Activated CD8-positive, alpha-beta T cell treated with anti-CD3 and anti-CD28 coated beads for 36 hours (primary cell): ENCODE measurements at places on chromosomes 3 and 15. TPM values are rescaled to one million over a fixed set of nuclear protein-coding genes. Genes with fewer than 3 reads are reported as not detected.

DNA sequence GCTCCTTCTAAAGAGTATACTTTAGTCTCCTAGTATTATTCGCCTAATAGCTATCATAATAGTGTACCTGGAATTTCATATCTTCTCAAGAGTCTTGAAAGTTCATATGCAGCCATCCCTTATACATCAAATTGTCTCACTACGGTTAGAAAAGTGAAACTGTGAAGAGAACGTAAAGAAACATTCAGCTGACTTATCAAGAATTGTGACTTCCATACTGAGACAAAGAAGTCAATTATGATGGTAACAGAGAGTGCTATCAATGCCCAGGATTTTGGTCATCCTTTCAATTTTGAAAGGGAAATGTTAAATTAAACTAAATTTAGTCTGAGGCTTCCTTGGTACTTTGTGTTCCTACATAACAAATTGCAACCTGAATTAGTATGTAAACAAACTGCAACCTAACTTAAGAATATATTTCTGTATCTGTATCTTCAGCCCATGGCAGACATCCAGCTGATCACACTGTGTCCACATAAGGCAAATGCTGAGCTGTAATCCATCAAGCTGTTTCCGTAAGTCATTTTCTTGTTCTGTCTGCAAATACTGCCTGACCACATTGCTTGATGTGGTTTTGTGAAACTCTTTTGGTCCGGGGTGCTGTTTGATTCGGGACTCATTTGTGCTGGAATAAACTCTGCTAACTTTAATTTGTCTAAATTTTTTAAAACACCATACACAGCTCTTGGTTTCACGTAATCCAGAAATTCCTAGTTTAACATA lies 469.6 kb downstream of the SI start:
- DNase-seq = no peak

- DNase-seq = no peak
Measured at GRCh38 chr3:43035801-43036365, 56.8 kb downstream of the GASK1A start.

- DNase-seq = no peak
Measured at GRCh38 chr3:152289708-152290107, 21.0 kb downstream of the MBNL1 start.

DNA sequence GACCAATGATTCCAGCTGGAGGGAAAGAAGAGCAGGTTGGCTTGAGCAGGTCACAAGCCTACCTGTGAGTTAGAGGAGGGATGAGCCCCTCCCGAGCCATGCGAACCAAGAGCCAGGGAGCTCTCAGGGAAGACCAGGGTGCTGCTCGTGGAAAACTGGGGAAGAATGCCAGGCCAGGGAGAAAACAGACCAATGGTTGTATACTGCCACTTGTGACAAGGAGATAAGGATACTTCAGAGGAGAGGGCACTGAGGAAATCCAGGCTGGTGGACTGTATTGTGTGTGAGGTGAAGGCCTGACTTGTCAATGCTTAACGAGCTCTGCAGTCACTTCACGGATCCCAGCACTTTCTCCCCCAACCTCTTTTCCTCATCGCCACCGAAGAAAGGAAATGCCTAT lies 177.7 kb downstream of the SSR3 start:
- DNase-seq = no peak

DNA sequence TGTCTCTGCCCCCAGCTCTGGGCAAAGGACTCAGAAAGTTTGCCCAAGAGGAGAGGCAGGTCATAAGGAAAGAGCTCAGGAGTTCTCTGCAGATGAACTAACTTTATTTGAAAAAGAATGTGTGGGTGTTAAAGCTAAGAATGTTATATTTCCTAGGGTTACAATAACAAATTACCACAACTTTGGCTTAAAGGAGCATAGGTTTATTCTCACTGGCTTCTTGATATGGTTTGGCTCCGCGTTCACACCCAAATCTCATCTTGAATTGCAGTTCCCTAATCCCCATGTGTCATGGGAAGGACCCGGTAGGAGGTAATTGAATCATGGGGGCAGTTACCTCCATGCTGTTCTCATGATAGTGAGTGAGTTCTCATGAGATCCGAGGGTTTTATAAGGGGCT lies 383.7 kb upstream of the CFAP20DC start:
- DNase-seq = no peak

GRCh38 chr3:128488991-128489673 lies 3.9 kb downstream of the GATA2 start:
- peak; percentile 59 for DNase-seq

DNA sequence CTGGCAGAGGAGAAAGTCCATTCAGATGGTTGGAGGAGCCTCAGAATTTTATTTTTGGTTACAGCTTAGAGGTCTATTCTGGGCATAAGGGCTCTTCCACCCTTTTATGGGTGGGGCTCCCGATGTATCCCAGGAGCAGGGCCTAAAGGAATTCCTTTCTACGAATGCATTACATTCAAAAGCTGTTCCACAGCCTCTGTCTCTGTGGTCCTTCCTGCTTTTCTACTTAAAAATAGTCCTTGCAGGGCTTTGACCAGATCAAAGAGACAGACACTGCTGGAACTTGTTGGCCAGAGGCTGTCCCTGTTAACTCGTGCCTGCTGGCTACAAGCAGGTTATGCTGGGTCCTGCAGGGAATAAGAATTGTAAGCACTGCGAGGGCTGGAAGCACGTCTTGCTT lies 14.4 kb upstream of the NOX5 start:
- DNase-seq = no peak

DNA sequence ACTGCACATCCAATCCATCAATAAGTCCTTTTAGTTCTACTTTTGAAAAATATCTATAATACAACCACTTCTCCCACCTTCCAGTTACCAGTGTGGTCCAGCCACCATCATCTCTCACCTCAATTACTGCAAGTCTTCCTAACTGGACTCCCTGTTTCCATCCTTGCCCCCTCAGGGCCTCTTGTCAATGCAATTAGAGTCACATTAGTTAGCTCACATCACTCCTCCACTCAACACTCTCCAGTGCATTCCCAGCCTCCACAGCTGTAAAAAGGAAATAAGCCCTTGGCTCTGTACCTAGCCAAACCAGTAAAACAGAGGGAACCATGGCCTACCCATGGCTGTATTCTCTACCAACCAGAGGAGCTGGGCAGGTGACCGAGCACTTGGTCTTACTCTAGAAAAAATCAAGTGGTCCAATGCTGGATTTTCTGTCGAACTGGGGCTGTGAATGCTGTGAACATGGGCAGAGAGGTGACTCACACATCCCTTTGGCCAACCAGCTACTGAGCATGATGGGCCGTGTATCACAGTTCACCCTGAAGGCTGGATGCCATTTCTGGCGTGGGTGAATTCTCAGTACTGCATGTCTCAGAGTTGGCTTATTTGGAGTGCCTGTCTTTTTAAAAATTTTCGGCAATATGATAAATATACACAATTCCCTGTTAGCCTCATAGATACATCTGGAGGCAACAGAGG lies 62.5 kb upstream of the C15orf61 start:
- no peak for DNase-seq

DNA sequence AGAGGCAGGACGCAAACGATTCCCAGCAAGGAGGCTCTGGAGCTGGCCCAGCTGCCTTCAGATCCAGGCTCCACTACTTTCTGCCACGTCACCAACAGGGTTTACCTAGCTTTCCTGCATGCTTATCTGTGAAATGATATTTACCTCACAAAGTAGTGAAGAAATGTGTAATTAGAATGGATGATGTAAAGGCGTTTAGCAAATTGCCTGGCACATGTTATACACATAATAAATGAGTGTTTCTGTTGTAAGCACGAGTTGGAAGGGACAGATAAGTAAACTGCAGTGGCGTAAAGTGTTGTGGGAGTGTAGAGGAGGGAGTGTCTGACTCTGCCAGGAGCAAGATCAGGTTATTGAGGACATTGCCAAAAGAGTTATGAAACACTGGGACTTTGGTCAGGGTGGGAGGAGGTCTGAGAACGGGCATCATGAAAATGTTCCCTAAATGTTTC lies 3.5 kb upstream of the CHAC1 start:
- no peak for DNase-seq

- DNase-seq = no peak
Measured at GRCh38 chr3:150588027-150588830, 14.9 kb upstream of the SELENOT start.

DNA sequence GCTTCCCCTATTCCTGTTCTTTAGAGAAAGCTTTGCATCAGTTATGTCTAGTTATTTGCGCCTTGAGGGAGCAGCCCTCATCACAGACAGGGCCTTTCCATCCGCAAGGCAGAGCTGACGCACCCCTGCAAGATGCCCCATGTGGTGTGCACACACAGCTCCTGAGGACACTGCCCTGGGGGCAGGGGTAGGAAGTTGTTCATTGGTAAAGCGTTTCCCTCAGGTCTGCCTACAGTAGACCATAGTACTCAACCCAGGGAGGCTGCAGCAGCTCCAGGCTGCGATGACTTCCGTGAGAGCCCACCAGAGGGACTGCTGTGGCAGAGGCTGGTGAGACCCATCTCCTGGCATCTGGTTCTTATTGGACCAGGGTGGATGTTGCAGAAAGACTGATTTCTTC lies 55.1 kb upstream of the PLXNA1 start:
- no peak for DNase-seq

GRCh38 chr3:114143817-114144216 lies 35.0 kb downstream of the DRD3 start:
- DNase-seq = no peak

LDHAL6B gene
- total RNA-seq = not detected

AGBL1 gene
- not detected for total RNA-seq

GOLGA6L26 gene
- total RNA-seq = not detected

RTP3 gene
- not detected for total RNA-seq
